ENCODE measurements at places on chromosomes 1 and 21. TPM values are rescaled to one million over a fixed set of nuclear protein-coding genes. Genes with fewer than 3 reads are reported as not detected.

TRAF3IP3 gene
- 1.0 TPM for total RNA-seq

C1QB gene
- total RNA-seq, result 18.3 TPM

CA6 gene
- not detected for total RNA-seq

CNR2 gene
- under 0.01 TPM for total RNA-seq

CLDN19 gene
- 1.6 TPM for total RNA-seq

XCL1 gene
- not detected for total RNA-seq

KRTAP11-1 gene
- total RNA-seq, result not detected

DARS2 gene
- 11.5 TPM for total RNA-seq

CATSPER4 gene
- not detected for total RNA-seq

C4BPA gene
- 0.52 TPM for total RNA-seq

MYCL gene
- total RNA-seq, result 1.0 TPM

OR14K1 gene
- total RNA-seq, result 0.52 TPM

COL8A2 gene
- 11.0 TPM for total RNA-seq

SPRR2A gene
- not detected for total RNA-seq

SELENON gene
- 9.9 TPM for total RNA-seq

LGR6 gene
- total RNA-seq, result 0.52 TPM

CRYBG2 gene
- total RNA-seq, result not detected

TACSTD2 gene
- 0.52 TPM for total RNA-seq

ELAPOR1 gene
- under 0.01 TPM for total RNA-seq

All from skeletal muscle tissue (tissue), 5 donors.